ENCODE measurements at places on chromosomes 4 and X.
A peak's percentile ranks its signal among the peaks of the same experiment; 100 is the strongest.

- no peak for DNase-seq
Observed at GRCh38 chr4:40838742-40839141, 89.0 kb downstream of the NSUN7 start.

DNA sequence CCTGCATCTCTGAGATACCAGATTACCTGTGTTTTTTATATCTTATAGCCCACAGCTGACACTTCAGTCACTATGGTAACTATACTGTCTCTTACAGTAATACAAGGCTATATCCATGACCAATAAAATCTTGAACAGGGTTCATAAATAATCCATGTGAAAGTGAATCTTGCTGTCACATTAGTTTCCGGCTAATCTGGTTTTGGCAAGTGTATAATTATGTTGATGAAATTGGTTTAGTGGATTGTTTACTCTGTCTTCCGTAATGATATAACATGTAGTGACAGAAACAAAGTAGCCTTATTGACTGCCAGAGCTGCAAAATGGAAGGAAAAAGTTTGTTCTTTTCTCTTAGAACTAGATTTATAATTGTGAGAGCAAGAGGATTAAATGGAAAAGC, 686.6 kb upstream of the PABPC4L start:
- no peak for DNase-seq

DNA sequence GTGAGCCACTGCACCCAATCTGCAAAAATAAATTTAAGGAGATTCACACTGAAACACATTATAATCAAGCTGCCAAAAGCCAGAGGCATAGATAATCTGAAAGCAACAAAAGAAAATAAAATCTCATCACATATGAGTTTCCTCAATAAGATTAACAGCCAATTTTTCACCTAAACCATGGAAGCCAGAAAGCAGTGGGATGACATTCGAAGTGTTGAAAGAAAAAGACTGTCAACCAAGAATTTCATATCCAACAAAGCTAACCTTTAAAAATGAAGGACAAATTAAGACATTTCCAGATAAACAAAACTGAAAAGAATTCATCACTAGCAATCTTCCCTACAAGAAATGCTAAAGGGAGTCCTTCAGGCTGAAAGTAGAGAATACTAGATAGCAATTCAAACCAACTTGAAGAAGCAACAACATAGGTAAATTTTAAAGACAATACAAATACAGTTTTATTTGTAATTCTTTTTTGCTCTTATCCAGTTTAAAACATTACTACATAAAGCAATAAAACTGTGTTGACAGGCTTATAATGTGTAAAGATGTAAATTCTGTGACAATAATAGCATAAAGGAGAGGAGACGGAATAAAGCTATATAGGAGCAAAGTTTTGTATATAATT, 23.1 kb upstream of the KLHL8 start:
- no peak for DNase-seq

GRCh38 chr4:63620271-63620670, 789.0 kb downstream of the TECRL start:
- DNase-seq, result no peak

- no peak for DNase-seq
Observed at GRCh38 chrX:151970027-151970426, 4.4 kb downstream of the GABRE start.

DNA sequence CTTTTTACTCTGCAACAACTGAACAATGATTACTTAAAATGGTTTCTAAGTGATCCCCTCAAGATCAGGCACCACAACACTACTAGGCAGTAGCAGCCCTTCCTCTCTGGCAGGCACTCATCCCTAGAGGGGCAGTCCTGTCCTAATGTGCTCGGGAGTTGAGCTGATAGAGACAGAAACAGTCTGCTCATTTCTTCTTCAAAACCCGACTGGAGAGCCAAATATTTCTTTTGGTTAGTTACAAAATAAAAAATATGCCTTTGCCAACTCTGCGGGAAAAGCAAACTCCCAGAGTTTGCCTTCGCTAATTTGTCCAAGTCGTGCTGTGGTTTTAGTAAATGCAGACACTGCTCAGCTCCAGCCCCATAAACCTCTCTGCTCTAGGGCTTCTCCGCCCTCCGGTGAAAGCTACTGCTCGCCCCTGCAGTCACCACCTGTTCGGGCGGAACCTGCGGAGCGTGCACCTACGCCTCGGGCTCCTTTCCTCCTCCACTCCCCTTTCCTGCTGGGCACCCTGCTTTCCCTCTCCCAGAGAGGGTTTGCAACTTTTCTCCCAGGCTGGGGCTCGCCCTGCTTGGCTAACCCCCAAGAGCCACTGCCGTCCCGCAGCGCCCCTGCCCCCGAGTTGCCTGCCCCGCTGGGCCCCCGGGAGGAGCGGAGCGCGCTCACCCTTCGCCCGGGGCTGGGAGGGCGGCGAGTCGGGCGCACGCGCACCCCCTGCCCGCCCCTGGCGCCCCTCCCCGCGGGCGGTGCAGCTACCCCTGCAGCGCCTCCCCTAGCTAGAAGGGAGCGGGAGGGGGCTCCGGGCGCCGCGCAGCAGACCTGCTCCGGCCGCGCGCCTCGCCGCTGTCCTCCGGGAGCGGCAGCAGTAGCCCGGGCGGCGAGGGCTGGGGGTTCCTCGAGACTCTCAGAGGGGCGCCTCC, at the start of gene NPNT:
TSS of gene NPNT (plus strand) at position 812 of the 923 bp plus-strand sequence. CDS start 182 bp downstream, outside the sequence.
- peak; percentile 66 for DNase-seq

GRCh38 chrX:99469439-99469838, 940.6 kb downstream of the PCDH19 start:
- no peak for DNase-seq

DNA sequence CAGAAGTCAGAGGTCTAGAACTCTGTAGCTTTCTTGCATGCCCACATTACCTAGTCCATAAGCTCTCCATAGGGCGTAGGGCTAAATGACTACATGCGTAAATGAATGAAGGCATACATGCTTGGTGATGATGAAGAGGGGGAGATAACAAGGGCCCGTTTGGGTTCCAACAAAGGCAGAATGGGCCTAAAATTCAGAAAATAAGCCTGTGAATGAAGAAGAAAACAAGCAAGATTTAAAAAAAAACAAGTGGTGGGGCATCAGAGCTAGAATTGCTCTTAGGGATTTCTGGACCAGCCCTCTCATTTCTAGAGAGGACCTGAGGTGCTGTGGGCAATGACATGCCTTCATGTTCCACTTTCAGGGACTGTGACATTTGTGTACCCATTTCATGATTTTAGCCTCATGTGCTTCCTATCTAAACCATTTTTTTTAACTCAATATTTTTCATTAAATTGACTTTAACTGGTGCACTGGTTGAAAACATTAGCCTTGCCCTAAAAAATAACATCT, 12.1 kb downstream of the GPRIN3 start:
- DNase-seq, result no peak

DNA sequence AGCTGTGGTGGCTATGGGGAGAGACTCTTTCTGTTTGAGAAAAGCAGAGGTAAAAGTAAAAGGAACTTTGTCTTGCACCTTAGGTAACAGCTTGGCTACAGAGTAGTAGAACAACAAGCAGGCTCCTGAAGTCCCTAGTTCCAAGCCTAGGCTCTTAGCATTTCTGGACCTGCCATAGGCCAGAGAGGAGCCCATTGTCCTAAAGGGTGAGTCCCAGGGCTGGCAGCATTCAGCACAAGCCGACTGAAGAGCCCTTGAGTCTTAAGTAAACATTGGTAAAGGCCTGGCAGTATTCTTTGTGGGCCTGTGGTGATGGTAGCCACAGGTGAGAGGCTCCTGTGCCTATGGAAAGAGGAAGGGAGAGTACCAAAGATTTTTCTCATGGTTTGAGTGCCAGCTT, 38.2 kb downstream of the CSN3 start:
- no peak for DNase-seq

- no peak for DNase-seq
Observed at GRCh38 chrX:39283239-39283638, 482.0 kb downstream of the MID1IP1 start.

GRCh38 chr4:7434766-7435150, at the start of gene PSAPL1:
Gene PSAPL1, minus strand, starts transcription at chr4:7434930. Its CDS starts 51 bp downstream, at chr4:7434879.
- peak; percentile 40 for DNase-seq

GRCh38 chrX:140766024-140766611, 56.6 kb downstream of the LINC00632 start:
- peak; percentile 32 for DNase-seq

DNA sequence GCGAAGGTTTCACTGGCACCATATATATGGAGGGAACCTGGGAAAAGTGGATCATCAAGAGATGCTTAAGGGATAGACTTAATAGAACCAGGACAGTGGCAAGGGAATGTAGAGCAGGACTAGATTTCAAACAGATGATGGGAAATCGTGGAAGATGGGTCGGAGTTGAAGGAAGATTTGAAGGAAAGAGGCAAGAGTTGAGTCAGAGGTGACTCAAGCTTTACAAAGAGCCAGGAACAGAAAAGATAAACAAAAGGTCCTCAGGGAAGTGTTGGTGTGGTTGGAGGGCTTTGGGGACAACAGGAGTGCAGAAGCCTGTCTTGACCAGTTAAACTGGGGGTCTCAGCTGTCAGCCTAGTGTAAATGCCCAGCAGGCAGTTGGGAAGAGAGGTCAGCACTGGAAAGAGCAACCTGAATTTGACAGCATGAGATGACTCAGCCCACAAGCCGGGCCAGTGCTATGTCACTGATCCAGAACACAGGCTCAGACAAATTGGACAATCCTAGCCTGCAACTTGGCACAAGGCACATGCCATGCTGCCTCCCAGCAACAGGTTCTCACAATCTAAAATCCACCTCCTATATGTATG, 230.5 kb downstream of the IDS start:
- DNase-seq, result no peak

DNA sequence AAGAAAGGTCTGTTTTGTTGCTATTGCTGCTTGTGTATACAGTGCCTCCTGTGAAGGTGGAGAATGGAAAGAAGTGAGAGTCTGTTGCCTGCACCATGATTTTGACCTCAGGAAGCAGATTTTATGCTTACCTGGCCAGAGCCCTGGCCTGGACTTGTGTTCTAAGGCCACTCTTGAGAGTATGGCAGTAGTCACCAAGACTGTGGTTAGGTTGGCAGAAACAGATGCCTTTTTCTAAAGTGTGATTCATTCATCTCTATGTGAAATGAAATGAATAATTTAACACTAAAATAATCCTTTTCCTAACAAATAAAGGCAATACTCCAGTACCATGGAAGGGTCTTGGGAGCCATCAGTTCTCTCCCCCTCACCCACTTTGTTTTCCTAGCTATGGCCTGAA, 161.8 kb downstream of the DCLK2 start:
- DNase-seq, result no peak

DNA sequence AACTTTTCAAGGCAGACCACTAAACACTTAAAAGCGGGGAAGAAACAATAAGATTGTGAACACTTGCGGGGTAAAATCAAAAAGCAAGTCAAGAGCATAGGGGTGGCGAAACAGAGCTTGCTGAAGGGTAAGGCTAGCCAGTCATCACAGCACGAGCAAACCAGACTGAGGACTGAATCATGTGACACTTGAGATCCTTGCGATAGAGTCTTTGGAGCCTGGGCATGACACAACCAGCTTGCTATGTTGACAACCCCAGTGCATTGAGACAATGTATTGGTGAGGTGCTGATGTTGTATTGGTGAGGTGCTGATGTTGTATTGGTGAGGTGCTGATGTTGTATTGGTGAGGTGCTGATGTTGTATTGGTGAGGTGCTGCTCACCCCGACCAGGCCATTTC, 72.3 kb downstream of the SLIT2 start:
- DNase-seq, result no peak

DNA sequence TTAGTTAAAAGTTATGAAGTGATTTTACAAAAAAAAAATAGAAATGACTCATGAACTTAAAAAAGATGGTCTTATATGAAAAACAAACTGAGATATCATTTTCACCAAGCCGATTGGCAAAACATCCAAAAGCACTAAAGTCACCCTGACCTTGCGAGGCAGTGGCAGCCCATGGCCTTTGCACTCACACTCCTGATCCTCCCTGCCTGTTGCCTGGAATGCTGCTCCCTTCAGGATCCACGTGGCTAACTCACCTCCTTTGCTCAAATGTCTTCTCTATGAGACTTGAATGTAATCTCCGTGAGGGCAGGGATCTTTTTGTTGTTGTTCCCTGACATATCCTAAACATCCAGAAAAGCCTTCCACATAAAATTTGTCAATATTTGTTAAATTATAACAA, 106.4 kb downstream of the RAPGEF2 start:
- DNase-seq, result no peak

DNA sequence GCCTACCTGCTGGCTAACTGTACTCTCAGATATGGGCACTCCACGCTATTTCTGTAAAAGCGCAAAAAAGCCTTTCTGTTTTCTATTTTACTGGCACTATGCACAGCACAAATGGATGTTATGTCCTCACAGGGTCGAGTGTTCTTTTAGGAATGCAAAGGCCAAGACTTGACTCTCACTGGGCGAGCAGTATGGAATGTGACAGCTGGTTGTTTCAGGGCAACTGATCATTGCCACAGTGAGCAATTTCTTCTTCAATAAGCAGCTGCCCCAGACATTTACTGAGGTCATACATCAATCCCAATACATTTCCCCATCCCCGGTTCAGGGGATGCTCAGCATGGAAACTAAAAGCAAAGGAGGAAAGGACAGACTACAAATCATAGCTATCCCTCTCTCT, 58.2 kb downstream of the PDE5A start:
- DNase-seq, result no peak

DNA sequence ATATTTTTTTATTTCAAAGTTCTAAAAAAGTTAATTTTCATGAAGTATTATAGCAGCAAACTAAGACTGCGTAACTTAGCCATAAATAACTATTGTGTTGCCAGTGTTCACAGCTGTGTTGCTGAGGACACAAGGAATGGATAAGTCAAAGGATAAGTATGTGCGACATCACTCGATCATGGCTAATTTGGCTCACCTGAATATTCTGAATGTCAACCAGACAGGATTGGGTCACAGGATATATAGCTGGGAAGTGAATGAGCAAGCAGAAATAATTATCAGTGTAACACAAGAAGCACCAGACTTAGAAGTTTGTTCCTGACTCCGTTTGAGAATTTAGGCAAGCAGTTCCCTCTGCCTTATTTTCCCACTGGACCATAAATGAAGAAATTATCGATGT, 33.9 kb downstream of the PRDM8 start:
- DNase-seq, result no peak

DNA sequence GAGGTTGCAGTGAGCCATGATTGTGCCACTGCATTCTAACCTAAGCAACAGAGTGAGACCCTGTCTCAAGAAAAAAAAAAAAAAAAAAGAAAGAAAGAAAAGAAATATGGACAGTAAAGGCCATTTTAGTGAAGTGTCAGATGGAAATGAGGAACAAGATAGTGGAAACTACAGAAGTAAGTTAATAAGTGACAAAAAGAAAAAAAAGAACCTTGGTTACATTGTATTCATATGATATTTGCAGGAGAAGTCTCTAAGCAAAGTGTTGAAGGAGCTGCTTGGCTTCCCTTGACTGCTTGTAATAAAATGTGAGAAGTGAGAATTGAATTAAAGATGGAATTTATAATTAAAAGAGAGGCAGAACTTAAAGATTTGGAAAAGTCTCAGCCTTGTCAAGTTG, 73.2 kb downstream of the HOPX start:
- no peak for DNase-seq

DNA sequence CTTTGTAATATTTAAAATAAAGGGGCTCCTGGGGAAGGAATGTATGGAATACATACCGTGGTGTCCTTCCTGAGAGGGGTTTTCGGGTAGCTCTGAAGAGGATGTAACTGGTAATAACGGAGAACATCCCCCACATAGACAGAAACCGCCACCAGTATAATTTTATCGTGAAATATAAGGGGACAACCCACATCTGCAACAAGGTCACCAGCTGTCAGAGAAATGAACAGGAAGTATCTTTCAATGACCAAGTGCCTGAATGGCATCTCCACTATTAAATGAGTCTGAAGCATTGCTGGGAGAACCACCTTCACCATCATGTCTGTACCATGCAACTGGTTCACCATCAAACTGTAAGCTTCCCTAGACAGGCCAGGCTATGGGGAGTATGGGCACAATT, 31.7 kb downstream of the RNF175 start:
- DNase-seq, result no peak

All from colonic mucosa (tissue), 4 donors.